ENCODE measurements at places on chromosomes 2 and 18.

DNA sequence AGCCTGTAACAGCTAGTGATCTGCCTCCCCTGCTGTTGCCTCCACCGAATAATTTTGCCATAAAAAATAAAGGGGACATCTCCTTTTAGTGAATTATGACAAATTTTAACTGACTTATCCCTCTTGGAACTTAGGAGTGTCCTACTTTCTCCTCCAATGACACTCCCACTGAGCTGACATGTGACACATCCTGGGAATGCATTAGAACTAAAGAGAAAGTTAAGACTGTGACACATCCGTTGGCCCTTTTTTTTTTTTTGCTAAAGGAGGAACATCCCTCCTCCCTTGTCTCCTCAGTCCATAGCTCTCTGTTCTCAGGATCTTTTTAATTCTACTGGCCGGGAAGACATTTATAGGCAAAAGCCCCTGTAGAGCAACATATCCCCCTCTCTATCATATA lies 268.2 kb downstream of the NRXN1 start:
- DNase-seq: no peak

DNA sequence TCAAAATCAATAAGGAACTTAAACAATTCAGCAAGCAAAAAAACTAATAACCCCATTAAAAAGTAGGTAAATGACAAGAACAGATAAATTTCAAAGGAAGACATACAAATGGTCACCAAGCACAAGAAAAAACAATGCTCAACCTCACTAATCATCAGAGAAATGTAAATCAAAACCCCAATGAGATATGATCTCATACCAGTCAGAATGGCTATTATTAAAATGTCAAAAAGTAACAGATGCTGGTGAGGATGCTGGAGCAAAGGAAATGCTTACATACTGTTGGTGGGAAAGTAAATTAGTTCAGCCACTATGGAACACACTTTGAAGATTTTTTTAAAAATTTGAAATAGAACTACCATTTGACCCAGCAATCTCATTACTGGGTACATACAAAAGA lies 538.0 kb downstream of the TMX3 start:
- DNase-seq: no peak

DNA sequence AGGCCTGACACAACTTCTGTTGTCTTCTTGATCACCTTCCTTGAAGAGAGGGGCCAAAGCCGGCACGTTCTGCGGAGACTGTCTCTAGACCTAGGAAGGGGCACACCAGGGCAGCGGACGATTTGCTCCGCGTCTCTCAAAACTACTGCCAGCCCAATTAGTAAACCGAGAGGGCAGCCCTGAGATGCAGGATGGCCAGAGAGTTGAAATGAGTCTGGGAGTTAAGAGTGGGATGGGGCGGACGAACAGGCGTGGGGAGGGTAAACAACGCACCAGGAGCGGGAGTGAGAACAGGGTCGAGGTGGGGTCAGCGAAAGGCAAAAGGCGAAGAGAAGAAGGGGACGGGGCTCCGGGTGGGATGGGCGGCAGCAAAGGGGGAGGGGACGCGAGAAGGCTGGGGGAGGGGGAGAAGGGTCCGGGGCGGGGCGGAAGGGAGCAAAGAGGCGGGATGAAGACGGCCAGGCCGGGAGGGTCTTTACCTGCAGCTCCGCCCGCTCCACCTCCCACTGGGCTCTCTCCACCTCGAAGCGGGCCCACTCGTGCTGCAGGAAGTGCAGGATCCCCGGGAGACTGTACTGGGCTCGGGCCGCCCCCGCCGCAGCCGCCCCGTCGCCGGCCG lies 476 bp downstream of the STRN start:
- DNase-seq: peak; percentile 50

GRCh38 chr2:165700531-165700930 lies 93.5 kb downstream of the GALNT3 start:
- no peak for DNase-seq

GRCh38 chr2:36663851-36664695 lies 32.4 kb upstream of the VIT start:
- DNase-seq: peak; percentile 44

DNA sequence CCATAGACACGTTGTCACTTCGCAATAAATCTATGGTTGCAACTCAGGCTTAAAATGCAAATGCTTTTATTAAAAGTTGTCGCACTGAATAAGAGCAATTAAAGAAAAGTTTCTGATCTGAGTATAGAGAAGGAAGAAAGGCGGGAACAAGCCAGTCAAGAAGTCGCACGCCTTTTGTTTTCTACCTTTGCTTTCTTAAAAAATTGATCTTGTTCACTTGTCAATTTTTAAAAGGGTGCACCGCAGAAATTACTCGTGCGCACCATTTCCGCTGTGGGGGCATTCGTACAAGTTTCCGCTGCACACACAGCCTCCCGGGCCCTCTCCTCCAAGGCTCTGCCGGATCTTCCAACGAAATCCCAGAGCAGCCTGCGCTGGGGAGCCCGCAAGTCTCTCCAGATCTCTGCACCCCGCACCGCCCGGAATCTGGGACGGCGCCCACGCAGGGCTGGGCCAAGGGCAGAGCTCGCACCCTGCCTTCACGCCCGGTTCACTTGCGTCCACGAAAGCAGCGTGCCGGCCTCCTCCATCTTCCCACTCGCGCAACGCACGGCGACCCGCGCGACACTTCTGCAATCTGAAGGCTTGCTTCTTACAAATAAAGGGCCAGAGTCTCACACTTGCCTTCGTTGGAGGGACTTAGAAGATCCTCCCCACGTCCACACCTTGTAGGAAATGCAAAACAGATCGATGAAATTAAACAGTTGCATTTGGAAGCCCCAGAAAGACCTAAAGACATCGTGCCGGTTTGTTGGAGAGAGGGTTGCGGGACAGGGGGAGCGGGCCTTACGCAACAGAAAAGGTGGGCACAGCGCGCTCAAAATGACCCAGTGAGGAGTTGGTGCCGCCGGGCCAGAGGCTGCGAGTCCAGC lies 2.6 kb upstream of the SALL3 start:
- DNase-seq: no peak

DNA sequence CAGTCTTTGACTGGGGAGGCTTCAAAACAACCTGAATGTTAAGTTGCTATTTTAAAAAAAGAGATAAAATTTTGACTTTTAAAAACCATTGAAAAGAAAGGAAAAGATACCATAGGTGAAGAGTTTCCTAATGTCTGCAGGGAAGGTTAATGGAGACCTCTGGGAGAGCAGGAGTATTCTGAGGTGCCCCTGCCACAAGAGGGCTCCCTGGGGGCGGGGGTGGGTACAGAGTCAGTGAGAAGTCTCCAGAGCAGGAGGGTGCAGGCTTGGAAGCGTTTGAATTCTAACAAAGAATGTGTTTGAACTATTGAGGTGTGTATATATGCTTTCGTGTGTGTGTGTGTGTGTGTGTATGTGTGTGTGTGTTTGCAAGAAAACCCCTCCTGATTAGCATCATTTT lies 46.7 kb upstream of the ST6GAL2 start:
- DNase-seq: no peak

- DNase-seq: no peak
Measured at GRCh38 chr2:113171334-113172075, 2.3 kb upstream of the PSD4 start.

DNA sequence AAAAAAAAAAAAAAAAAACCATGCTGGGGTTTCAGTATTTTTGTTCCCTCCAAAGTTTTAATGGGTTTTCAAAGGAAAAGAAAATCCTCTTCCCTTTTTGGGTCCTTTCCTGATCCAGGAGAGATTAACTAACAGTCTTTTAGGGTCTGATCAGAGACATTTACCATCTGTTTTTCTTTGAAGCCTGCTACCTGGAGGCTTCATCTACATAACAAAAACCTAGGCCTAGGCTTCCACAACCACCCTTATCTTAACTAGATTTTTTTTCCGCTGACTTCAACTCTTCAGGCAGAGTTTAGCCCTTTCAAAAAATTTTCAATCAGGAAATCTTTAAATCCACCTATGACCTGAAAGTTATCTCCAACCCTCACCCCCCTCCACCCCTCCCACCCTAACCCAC lies 154.7 kb downstream of the MBD2 start:
- no peak for DNase-seq

DNA sequence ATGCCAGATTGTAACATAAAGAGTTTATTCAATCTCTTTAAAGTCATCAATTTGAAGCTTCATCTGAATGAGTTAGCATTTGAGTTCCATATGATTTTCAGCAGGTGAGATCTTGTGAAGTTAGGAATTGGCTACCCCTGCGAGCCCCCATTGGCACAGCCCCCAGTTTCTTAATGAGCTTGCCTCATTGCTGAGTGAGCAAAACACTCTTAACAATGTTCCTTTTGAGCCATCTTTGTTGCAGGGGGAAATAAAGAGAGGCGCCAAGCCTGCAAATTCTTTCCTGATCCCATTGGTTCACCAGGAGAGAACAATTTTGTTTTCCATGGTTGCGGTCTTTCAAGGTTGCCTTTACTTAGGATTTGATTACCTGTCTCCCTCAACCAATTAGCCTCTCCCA lies 18.7 kb downstream of the DPP10 start:
- DNase-seq: no peak

GRCh38 chr2:37794717-37795116 lies 123.3 kb upstream of the CDC42EP3 start:
- no peak for DNase-seq

DNA sequence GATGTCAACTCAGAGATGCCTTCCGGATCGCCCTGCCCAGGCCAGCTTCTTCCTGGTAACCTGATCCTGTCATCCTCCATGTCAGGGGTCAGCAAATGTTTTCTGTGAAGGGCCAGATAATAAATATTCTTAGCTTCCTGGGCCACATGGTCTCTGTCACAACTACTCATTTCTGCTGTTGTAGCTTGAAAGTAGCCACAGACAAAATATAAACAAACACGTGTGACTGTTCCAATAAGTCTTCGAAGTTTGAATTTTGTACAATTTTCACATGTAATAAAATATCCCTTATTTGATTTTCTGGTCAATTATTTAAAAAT lies 35.8 kb downstream of the ANXA4 start:
- no peak for DNase-seq

DNA sequence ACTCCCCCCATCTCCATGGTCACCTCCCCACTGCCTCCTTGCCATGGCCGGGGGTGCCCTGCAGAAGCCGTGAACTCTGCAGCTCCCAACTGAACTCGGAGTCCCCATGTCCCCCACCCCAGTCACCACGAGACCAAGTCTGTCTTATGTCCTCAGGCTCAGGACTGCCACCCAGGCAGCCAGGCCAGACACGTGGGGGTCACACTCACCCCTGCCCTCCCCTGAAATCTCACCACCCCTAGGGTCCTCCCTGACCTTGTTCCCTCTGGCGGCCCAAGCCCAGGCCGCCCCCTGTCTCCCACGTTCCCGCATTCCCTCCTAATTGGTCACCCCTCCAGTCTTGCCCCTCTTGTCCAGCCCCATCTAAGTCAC lies 11.0 kb downstream of the AQP12A start:
- DNase-seq: no peak

- DNase-seq: peak; percentile 72
Measured at GRCh38 chr18:57210107-57210715, 63.3 kb downstream of the BOD1L2 start.

GRCh38 chr18:78713069-78713468 lies 266.5 kb upstream of the SALL3 start:
- DNase-seq: peak; percentile 4

GRCh38 chr18:7755753-7756475 lies 188.8 kb downstream of the PTPRM start:
- no peak for DNase-seq

DNA sequence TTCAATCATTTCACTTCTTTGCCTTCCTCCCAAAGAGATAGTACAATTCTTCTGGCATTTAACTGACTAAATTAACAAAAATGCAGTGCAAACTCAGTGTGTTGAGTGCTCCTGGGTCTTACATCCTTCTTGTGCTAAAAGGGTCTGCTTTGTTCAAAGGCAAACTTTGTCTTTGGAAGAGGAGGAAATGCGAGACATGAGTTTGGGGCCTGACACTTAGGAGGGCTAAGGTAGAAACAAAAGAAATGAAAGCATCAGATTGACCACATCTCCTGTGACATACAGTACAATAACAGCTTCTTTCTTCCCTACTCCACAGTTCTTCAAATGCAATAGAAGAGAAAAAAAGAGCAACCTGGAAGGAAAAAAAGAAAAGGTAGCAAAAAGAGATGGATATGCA lies 161.7 kb downstream of the CNTNAP5 start:
- no peak for DNase-seq

DNA sequence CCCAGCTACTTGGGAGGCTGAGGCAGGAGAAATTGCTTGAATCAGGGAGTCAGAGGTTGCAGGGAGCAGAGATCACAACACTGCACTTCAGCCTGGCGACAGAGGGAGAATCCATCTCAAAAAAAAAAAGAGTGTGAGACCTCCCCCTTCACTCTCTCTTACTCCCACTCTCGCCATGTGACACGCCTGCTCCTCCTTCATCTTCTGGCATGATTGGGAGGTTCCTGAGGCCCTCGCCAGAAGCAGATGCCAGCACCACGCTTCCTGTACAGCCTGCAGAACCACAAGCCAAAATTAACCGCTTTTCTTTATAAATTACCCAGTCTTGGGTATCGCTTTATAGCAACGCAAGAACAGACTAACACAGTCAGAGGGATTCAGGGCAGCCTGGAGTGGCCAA lies 66.3 kb upstream of the CREB1 start:
- DNase-seq: no peak

- DNase-seq: no peak
Measured at GRCh38 chr2:36356298-36356989, 866 bp downstream of the CRIM1 start.

DNA sequence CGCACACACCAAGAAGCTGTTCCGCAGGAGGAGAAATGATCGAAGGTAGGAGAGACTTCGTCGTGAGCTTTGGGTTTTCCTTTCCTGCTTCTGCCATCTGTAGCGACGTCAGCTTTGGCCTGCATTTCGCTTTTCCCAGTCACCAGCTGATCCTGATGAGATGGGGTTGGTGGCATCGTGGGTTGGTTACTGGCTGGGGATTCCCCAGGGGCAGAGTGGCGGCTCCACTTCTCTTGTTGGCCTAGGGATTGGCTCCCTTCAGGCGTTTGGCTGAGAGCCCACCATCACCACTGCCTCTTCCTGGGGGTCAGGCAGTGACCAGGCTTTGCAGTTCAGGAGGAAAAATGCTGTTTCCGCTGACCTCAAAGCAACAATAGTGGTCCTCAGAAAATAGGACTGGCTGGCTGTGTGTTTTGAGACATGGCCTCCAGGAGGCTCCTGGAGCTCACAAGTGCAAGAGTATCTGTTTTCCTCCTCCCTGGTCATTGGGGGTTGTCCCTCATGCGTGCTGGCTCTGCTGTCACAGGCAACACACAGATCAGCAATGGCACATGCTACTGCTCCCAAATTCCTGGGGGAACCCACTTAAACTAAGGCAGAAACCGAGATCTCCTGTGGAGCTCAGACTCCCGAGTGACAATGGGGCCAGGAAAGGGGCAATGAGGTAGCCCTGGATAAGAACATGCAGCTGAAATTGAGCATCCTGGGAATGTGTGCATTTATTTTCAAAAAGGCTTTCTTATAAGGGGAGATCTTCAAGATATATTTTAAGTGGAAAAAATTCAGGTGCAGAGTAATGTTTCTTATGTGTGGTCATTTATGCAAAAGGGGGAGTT lies 173.0 kb downstream of the CTIF start:
- no peak for DNase-seq

DNA sequence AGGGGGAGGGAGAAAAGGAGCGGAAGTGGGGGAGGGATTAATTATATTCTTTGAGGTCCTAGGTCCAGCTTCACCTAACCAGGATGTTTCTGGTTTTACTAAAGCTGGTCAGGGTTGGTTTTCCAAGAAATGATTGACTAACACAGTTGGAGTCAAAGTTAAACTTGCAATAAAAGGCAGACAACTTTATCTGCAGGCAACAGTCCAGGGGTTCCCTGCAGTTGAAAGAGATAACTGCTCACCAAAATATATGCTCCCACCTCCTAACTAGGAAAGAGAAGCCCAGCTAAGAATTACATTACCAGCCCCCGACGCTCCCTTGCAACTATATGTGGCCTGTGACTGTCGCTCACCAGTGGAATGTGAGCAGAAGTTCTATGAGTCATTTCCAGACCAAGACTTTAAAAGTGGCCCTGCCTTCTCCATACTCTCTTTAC lies 140.0 kb upstream of the PKDCC start:
- no peak for DNase-seq
